Stimulated activated CD4-positive, alpha-beta T cell treated with anti-CD3 and anti-CD28 coated beads, Interleukin-1b, Interleukin-23, amount 100 ng/mL, for 1 hour (primary cell): ENCODE measurements at places on chromosomes 5 and 9.

DNA sequence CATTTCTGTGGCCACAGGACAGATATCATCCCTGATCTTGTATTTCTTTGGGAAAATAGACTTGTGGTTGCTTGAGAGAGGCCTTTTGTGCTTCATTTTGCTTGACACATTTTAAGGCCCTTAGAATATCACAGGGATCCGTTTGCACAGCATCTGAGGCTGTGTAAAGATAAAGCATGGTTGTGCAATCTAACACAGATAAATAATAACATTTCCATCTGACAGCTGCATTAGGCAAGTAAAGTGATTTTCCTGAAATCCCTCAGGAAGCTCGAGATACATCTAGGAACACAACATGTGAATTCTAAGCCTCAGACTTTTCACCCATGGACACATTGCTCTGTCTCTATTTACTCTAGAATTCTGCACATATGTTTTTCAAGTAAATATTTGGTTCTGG lies 212.8 kb upstream of the ADAMTSL1 start:
- DNase-seq = no peak

- DNase-seq = no peak
Measured at GRCh38 chr9:7315746-7316145, 483.8 kb downstream of the DMAC1 start.

DNA sequence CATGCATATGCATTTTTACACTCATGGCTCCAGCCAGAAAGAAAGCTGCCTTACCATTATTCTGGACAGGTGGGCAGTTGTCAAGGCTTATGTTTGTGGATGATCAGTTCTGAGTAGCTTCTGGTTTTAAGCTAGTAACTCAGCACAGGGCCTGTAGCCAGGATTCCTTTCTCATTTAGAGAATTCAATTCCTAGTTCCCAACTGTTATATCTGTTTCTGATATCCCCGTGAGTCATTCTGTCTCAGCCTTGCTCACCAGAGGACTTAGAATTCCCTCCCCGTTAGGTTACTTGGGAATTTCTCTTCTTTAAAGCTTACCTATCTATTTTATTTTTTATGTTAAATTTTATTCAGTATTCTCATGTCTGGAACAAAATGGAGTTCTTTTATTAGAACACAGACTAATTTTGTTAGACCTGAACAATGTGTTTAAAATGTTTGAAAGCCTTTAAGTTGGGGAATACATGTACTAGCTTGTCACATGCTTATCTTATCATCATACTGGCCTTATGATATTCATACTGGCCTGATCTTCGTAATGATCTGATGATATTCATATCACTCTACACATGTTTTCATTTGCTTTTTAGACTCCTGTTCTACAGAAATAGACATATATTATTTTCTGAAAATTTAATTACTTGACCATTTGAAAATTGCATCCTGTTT lies 47.1 kb downstream of the CAST start:
- DNase-seq = no peak

- DNase-seq = no peak
Measured at GRCh38 chr9:26163931-26164330, 485.7 kb upstream of the TUSC1 start.

DNA sequence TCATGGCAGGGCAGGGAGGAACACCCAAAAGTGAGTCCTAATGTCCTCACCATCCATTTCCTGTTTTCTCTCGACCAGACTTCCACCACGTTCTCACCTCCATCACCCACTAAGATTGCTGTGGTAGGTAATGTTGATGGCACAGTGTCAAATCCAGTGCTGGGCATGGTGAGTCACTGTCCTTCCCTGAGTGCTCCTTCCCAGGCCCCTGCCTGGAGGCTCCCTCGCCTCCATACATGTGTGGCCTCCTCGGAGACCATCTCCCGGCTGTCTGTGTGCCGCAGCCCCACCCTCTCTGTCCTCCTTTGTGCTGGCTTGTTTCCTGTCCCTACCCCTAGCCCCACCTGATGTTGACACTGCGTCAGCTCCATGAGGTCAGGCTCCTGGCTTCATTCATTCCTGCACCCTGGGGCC lies 177.5 kb downstream of the SYK start:
- no peak for DNase-seq

DNA sequence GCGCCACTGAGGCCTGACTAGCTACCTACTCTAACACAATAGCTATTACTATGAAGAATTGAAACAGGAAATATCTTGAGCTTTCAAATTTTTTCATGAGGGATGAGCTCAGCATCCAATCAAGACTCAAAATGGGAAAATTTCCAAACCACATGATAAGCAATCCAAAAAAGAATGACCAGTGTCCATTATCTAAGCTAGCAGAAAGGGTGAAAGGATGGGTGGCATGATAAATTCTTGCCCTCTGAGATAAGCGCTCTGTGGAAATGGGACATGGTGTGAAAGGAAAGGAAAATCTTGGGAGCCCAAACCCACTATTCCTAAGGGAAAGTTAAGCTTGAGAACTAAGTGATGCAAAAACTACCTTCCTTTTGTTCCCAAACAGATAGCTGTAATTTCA lies 170.2 kb upstream of the NREP start:
- no peak for DNase-seq

DNA sequence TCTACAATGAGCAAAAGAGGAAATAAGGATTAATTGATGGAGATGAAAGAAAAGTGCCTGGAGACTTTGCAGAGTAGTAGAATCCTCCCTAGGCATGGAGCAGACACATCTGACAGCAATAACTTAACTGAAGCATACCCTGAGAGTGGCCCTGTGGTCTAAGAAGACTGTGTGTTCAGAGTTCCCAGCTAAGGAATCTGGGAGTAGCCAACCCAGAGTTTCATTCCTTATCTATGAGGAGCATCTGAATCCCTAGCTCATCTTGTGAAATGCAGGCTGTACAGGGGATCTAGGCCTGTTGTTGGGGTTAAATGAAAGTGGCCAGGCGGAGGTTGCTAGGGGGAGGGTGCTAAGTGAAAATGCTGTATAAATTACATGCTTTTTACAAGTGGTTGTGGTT lies 233.1 kb upstream of the FBXL7 start:
- no peak for DNase-seq

GRCh38 chr9:88514247-88514646 lies 20.7 kb upstream of the NXNL2 start:
- no peak for DNase-seq

DNA sequence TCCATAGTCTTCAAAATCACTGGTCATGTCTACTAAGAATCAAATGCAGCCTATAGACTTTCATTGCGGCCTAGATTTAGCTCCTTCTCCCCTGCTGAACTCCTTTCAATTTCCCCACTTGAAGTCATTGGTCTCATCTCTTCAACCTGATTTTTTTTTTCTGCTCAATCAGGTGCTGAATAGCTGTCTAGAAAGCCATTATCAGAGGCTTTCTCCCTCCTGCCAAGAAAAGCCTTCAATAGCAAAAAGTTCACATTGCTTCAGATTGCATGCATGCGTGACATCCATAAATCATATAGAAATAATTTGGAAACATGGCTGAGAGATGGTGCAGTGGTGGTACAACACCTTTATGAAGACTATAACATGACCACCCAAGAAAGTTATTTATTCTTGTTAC lies 316.2 kb downstream of the PLK2 start:
- DNase-seq = no peak

- DNase-seq = no peak
Measured at GRCh38 chr9:127273326-127273725, 8.8 kb downstream of the GARNL3 start.

GRCh38 chr9:87701931-87702421 lies 23.9 kb upstream of the CTSL start:
- no peak for DNase-seq

DNA sequence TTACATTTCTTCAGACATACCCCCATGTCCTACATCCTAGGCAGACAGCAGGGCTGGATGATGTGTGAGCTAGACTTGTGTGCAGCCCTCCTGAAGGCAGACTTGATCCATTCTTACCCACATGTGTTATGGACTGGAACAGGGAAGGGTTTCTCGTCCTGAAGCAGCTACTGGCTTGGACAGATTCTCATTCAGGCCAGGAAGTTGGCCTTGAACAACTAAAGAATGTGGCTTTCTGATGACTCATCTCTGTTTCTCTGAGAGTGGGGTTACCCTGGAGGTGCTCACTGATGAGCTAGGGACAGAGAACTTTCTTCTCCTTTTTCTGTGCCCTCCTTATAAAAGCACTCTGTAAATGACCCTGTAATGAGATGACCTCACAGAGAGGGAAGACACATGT lies 246.5 kb downstream of the PCSK5 start:
- DNase-seq = no peak

- no peak for DNase-seq
Measured at GRCh38 chr5:505951-506525, 18.2 kb downstream of the SLC9A3 start.

DNA sequence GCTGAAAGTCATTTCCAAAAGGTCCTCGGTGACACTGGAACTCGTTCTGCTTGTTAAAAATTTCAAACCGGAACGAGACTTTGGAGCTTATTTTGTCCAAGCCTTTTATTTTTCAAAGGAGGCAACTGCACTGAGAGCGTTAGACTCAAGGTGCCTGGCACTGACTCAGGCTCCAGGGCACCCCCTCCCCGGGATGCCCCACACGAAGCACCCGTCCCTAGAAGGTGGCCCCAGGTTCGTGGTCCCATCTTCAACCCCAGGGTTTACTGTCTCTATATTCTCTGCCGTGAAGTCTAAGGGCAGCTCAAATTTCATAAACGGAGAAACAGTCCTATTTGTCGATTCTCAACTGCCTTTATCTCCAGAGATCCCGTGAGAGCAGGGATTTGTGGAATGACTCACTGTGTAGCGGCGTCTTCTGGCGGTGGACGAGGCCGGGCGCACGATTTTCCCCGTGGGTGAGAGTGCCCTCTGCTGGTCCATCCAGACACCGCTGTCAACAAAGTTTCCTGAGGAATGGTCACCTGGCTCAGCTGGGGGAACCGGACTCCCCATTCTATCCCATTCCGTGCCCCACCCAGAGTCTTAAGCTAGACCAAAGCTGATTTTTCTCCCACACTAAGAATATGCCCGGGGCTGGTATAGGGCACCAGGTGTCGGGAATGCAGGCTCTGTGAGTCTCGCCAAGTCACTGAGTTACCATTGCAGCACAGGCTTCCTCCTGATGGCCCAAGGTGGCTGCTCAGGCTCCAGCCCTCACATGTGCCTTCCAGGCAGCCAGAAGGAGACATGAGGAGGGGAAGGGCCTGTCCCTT lies 27.1 kb upstream of the SLC6A19 start:
- DNase-seq = no peak

- DNase-seq = no peak
Measured at GRCh38 chr9:106596984-106597383, 266.0 kb upstream of the ZNF462 start.

DNA sequence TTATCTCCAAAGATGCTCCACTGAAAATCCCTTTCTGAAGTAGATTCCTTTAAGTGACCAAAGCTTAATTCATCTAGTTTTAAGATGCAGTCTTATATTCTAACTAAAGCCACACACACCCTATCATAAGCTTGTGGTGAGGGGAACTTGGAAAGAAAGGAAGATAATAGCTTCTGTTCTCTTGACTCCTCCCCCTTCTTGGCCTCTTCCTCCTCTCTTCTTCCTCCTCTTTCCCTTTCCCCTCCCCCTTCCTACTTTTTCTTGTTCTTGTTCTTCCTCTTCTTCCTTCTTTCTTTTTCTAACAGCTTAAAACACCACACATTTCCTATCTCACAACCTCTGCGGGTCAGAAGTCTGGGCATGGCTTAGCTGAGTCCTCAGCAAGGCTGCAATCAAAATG lies 23.5 kb downstream of the IL7R start:
- DNase-seq = no peak

DNA sequence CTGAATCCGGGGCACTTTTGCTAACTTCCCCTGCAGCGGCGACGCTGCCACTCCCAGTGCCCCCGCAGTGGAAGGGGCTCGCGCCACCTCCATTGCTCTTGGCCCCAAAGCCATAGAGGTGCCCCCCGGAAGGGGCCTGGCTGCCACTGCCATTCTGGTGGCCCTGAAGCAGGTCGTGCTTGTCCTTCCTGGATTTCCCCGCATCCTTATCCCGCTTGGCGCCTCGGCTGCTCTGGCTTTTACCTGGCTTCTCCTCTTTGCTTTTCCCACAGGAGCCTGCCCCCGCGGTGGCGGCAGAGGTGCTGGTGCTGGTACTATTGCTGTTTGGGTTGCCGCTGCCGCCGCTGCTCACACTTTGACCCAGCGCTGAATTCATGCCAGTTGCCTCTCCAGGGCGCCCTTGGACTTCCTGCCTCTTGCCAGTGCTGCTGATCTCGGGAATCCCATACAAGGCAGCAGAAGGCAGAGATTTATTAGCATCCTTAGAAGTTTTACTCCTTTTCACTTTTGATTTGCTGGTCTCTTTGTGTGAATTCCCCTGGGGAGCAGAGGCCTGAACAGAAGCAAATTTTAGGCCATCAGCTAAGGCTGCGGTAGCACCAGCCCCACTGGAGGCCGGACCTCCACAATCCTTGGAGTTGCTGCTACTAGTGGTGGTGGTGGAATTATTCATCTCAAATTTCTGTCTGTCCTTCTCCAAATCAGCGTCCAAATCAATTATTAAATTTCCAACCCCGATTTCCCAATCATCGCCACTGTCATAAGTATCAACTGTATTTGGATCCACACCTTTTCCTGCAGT lies 2.1 kb downstream of the ZNF608 start:
- DNase-seq = no peak

DNA sequence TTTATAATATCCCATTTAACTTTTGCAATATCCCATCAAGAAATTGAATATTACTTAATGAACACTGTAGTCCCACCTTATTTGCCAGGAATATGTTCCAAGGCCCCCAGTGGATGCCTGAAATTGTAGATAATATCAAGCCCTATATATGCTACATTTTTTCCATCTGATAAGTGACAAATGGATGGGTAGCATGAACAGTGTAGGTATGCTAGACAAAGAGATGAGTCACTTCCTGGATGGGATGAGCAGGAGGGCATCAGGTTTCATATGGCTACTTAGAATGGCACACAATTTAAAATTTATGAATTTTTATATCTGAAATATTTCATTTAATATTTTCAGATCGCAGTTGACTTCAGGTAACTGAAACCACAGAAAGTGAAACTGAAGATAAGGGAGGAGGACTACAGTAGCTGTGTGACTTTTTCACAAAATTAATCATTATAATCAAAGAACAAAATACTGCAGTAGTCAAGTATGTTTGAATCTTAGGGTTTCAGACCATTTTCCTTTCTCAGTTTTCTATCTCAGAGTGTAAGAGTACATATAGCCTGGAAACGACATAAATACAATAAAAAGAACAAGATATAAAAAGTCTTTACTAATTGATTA lies 636.4 kb upstream of the ARRDC3 start:
- no peak for DNase-seq

DNA sequence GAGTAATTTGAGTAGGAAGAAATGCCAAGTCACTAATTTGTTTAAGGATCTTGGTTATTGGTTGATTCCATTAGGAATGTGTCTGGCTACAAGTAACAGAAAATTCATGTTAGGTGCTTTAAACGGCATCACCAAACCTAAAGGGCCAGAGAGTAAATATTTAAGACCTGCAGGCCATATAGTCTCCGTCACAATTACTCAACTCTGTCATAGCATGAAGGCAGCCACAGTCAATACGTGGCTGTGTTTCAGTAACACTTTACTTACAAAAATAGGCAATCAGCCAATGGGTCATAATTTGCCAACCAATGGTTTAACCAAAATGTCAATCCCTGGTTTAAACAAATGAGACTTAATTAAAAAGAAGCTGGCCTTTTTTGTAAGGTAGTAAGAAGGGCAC lies 98.5 kb downstream of the ARL15 start:
- no peak for DNase-seq
